AG04450 (cell line): ENCODE measurements at places on chromosomes 7 and 10.

DNA sequence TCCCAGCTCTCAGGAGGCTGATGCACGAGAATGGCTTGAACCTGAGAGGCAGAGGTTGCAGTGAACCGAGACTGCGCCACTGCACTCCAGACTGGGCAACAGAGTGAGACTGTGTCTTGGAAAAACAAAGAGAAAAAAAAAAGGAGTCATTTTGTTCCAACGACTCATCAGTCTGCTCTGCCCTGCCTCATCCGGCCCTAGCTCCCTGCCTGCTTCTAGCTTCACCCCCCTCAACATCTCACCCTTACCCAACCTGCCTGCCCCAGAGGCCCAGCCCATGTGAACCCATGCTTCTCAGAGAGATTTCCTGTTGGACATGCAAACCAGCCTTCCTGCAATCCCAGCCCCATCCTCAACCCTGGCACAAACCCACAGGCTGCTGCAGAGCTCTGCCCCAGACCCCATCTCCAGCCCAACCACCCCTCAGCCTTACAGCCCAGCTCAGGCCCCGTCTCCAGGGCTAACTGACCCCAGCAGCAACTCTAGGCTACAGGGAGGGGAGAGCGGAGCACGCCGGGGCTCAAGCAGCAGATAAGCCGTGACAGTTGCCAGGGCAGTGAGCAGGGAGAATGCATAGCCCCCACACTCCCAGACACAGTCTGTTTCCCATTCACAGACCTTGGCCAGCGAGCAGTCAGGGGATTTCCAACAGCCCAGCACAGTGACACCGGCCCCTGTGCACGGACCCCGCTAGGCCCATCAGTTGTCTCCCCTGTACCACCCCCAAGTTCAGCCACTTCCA, 86.0 kb upstream of the KCTD7 start:
- no peak for DNase-seq

- DNase-seq, result no peak
Measured at GRCh38 chr10:29980084-29980483, 79.3 kb downstream of the JCAD start.

- DNase-seq, result no peak
Measured at GRCh38 chr7:49773936-49774458, 559 bp downstream of the VWC2 start.

- no peak for DNase-seq
Measured at GRCh38 chr10:49008505-49009198, 69.0 kb upstream of the LRRC18 start.

GRCh38 chr10:11213137-11213536, 195.5 kb downstream of the CELF2 start:
- no peak for DNase-seq

- DNase-seq, result no peak
Measured at GRCh38 chr10:66006411-66006810, 919.4 kb upstream of the LRRTM3 start.

DNA sequence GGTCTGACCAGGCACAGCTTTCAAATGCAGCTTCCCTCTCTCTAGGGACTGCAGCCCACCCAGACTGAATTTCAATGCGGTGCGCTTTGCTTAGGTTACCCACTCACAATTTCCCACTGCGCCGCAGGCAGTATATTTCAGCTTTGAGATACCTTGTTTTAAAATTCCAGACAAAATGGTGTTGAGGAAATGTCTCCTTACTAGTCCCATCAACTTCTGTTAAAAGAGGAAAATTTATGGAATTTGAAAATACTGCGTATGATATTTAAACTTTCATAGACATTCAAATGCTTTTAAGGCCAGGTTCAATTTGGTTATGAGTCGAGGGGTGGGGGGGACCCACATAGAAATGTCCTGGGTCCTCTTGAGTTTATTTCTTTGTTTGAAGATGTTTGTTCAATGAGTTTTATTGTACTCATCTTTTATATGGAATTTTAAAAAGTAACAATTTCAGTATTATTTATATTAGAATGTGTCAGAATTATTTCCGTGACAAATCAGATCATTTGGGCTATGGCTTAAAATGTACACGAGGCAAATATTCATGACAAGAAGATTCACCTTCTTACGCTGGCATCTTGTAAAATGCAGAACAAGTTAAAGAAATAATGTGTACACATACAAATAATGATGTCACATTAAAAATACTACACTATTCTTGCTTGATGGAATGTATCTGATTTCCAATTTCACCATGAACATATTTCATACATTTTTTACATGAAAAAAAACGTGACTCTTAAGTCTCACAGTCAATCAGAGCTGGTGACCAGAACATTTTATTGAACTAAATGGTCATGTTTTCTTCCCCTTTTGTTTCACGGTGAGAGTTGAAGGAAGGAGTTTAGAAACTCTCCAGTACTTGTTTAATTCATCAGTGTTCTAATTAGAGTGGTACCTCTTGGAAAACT, 1.3 kb downstream of the IKZF1 start:
- DNase-seq, result no peak

DNA sequence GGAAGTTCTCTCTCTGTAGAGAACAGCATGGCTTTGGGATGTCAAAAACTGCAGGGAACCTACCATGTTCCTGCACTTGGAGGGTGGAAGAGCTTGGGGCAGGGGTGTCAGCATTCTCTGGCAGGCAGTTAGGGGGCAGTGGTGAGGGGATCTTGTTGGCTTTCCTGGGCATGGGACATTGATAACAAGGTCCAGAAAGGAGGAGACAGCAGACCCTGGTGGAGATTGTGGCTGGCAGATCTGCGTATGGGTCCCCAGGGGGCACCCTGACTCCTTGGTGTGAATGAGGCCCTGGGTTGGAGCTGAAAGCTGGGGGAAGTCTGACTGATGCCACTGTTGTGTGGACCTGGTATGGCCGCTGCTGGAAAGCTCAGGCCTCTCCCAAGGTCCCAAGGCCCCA, 22.9 kb upstream of the CAMK2B start:
- peak; percentile 4 for DNase-seq

DNA sequence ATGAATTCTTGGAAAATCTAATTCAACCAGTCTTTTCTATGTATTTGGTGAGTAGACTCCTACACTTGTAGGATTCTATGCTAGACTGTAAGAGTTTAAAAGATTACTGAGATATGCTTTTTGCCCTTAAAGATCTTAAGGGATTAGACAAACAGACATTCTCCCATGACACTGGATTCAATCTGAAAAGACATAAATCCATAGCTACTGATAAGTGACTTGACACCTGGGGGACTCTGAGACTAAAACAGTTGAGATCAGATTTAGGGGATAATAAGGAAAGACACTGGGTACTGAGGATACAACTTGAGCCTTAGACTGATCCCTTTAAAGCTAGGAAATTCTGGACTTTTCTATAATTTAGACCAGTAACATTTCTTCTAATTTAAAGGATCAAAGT, 1233.4 kb downstream of the XPNPEP1 start:
- DNase-seq, result no peak

GRCh38 chr10:79106256-79107050, 37.7 kb downstream of the ZMIZ1 start:
- no peak for DNase-seq

DNA sequence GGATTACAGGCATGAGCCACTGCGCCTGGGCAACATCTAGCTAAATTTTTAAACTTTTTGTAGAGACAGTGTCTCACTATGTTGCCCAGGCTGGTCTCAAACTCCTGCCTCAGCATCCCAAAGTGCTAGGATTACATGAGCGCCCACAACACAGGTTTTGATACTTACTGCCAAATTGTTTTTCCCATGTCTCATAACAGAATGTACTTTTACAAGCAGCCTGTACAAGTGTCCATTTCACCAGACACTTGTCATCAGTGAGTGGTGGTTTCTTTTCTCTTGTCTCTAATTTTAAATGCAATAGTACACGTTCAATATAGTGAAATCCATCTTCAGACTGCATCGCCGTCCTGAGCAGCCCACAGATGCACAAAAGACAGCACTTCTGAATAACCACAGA, 116.4 kb upstream of the LYZL2 start:
- DNase-seq, result no peak

DNA sequence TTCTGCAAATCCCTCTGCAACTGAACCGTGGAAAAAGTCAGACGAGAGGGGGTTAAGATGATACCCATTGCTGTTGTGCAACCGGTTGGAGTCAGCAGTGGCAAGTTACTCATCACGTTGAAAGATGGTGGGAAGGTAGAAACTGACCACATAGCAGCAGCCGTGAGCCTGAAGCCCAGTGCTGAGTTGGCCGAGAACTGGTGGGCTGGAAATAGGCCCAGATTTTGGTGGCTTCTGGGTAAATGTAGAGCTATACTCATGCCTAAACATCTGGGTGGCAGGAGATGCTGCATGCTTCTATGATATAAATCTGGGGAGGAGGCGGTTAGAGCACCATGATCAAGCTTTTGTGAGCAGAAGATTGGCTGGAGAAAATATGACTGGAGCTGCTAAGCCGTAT, 78.6 kb downstream of the ARL5B start:
- peak; percentile 82 for DNase-seq

- DNase-seq, result peak; percentile 30
Measured at GRCh38 chr10:10831085-10831484, 186.6 kb upstream of the CELF2 start.

- DNase-seq, result no peak
Measured at GRCh38 chr7:7576344-7576743, 9.7 kb downstream of the MIOS start.

DNA sequence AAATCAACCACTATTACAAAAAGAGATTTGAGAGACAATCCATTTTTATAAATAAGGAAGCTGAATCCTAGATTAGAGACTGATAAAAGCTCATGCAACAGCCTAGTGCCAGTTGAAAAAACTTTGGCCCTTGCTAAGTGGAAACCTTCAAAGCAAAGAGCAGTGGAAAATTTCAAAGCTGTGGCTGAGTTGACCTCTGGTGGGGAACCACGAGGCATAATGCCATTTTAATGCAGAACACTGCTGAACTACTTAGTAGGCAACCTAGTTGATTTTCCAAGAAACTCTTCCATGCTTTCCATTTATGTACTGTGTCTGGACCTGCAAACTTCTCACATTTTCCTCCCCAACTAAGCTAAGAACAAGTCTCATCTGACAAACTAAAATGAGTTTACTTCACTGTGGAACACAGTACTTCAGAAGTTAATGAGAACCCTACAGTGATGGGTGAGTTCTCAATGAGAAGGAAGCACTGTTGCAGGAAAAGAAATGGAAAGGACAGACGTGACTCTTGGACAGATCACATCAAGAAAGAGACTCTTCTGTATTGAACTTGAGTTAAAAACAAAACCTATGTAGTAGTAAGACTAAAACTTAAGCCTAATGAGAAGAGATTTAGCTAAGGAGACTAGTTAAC, 19.5 kb downstream of the FZD9 start:
- no peak for DNase-seq

DNA sequence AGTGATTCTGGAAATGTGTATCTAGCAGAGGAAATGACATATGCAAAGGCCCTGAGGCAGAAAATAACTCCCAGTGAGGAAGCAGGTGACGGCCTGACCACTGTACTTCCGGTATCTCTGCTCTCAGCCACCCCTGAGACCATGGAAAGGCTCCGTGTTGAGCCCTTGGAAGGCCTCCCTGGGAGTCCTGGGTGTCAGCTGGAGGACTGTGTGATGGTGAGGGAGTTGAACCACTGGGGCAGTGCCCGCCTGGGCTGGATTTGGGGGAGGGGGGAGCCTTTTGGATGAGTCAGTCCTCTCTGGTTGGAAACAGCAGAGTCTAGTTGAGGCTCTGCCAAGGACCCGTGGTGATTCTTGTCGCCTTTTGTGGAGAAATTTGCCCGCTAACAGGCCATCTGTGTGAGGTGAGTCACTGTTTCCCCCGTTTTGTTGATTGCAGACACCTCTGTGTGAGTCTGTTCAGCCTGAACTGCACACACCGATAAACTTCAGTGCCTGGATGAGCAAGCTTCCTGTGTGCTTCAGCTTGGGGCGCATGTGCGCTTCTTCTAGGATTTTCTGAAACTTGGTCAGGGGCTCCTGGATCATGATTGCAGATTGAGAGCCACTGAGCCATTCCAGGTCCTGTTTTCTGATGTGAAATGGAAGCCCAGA, 98.6 kb downstream of the GRK5 start:
- DNase-seq, result peak; percentile 75

GRCh38 chr7:148173369-148173768, 417.2 kb upstream of the C7orf33 start:
- DNase-seq, result no peak

DNA sequence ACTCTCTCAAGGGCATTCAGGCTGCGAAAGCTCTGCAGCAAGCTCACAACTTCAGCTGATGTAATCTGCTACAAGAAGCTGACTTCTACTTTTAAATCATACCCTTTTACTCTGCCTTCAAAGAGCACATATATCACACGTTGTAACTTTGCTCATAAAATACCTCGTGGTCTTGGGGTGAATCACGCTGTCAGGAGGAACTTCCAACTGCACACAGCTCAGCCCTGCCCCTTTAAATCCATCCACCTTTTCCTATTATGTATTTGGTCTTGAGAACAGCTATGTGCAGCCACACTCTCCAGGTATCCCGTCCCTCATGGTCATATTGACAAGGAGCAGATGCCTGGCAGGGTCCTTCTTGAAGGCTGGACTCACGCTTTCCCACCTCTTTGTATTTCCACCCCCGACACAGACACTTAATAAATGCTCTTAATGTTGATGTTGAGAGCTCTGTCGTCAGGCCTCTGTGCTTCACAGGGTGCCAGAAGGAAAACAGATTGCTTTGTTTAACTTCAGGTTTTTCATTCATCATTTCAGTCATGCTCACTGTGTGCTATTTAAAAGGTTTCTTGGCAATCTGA, 47.6 kb downstream of the ICA1 start:
- no peak for DNase-seq

- DNase-seq, result no peak
Measured at GRCh38 chr10:130963052-130963393, 348.5 kb downstream of the TCERG1L start.

DNA sequence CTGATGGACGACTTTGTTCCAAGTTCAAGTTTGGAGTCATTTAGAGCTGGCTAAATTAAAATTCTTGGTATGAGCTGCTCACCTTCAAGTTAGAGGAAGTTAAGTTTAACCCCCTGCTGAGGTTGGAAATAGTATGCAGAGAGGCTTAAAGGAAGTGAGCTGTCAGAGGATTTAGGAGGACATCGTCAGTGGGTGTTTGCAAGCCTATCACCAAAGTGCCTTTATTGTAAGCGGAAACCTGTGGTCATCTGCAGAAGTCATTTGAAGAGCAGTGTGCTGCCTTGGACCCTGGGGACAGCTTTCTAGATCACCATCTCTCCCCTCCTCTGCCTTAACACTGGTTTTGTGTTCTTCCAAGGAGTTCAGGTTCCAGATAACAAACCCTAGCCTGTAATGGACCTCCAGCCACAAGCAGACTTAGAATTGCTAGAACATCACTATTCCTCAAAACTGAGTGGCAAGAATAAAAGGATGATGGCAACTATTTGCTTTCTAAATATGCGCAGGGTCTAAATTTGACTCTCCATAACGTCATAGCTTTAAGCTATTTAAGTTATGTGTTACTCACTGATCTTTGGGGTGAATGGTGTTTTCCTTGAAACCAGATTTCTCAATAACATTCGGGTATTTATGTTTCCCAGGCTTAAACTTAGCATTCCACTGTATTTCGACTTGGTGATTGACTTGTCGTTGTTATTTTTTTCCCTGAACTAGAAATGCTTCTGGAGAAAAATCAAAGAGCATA, 93.4 kb downstream of the SLC39A12 start:
- peak; percentile 86 for DNase-seq
